Breast epithelium (tissue), 4 donors: ENCODE measurements at places on chromosomes 12 and 14. TPM values are rescaled to one million over a fixed set of nuclear protein-coding genes. Genes with fewer than 3 reads are reported as not detected.

The OR4K17 gene
- not detected for total RNA-seq

The GYS2 gene
- total RNA-seq, result 11.4 TPM

The DEGS2 gene
- total RNA-seq, result 10.2 TPM

The CCDC197 gene
- not detected for total RNA-seq

The CCDC196 gene
- total RNA-seq, result not detected

The P2RX2 gene
- 0.48 TPM for total RNA-seq

The OAS1 gene
- 21.4 TPM for total RNA-seq

The KCNMB4 gene
- total RNA-seq, result 1.4 TPM

The SIX1 gene
- total RNA-seq, result 14.9 TPM

The HCAR2 gene
- total RNA-seq, result 10.8 TPM

The AMDHD1 gene
- 2.8 TPM for total RNA-seq

The ETFBKMT gene
- total RNA-seq, result 4.9 TPM

The PPP4R3A gene
- 127 TPM for total RNA-seq

The CRIP2 gene
- 92.1 TPM for total RNA-seq

GRCh38 chr12:53726946-53727309 is 324 bp downstream of the CALCOCO1 start:
- DNase-seq, result no peak

DNA sequence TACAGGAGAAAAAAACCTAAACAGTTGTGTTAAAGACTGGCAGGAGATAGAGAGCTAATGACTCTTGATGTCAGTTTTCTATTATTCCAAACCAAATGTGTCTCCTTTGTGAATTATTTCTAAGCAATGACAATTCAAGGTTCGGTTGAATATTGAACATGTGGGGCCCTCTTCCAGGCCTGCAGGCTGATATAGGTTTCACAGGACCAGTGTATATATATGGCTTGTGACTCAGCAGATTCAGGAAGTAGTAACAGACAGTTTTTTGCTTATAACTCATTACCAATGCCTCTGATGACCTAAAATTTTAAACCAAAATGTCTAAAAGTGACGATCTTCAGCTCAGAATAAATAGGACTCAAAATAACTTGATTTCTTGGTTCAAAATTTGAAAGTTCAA is 33.7 kb upstream of the NPAS3 start:
- no peak for DNase-seq

DNA sequence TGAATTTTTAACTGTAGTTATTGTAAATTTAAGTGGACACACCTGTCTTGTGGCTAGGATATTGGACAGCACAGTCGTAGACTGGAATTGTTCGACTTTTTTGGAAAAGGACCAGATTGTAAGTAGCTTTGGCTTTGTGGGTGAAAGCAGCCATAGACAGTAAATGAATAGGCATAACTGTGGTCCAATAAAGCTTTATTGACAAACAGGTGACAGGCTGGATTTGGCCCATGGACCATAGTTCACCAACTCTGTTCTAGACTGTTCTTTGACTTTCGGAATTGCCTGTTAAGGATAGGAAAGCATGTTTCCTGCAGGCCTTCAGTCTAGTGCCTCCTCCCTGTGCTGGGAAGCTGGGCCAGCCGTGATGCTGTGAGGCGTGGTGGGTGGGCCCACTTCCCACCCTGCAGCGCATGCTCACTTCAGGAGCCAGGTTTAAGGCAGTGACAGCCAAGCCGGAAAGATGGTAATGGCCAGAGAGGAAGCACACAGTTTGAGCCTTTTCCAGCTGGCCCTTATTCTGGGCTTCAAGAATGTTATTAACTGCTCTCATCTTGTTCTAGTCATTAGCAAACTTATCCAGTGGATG is 51.8 kb downstream of the PPP2R5C start:
- no peak for DNase-seq

- no peak for DNase-seq
Measured at GRCh38 chr14:84029246-84029645, 1500.7 kb upstream of the FLRT2 start.

GRCh38 chr12:2003676-2004112 is 563 bp downstream of the DCP1B start:
- no peak for DNase-seq

GRCh38 chr14:77544571-77544970 is 46.0 kb upstream of the ISM2 start:
- DNase-seq, result no peak

GRCh38 chr14:36767603-36768281 is 106.1 kb downstream of the PAX9 start:
- DNase-seq, result no peak

DNA sequence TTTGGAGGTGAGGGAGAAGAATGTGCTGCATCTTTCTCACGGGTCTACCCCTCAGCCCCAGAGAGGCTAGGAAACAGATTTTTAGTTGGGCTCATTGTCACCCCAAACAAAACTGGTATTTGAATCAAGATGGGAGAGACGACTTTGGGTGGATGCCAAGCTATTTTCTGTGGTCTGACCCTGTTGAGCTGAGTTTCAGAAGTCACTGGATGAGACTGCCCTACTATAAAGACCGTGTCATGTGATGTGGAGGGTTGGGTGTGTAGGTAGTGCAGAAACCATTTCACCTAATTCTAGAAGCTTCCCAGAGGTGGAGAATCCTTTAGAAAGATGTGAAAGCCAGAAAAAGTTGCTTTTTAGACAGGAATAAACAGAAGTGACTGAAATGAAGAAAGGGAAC is 60.2 kb downstream of the IFT43 start:
- no peak for DNase-seq

- DNase-seq, result no peak
Measured at GRCh38 chr12:75194250-75194649, 15.4 kb downstream of the KCNC2 start.

DNA sequence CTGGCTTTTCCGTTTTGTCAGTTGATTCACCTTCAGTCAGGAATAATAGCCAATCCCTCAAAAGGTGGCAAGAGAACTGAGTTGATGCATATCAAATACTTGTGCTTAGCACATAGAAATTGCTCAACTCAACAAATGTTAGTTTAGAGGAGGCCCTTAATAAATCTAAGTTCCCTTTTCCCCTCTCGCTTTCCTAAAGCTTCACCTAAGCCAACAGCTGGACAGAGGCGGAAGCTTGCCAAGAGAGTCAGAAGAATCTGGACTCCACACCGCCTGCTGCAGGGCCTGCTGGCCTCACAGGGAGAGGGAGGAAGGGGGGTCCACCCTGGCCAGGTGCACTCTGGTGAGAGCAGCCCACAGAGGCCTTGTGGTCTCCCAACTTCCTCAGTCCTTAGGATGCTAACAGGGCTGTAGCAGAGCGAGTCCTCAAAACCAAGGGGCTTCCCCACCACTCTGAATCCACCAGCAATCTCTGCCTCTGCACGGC is 213.1 kb downstream of the CHST11 start:
- no peak for DNase-seq

GRCh38 chr14:76337635-76338545 is 38.0 kb upstream of the ESRRB start:
- no peak for DNase-seq

GRCh38 chr12:32039917-32040575 is 66.6 kb upstream of the BICD1 start:
- no peak for DNase-seq

GRCh38 chr12:4119157-4119761 is 154.3 kb upstream of the CCND2 start:
- no peak for DNase-seq

- DNase-seq, result no peak
Measured at GRCh38 chr14:20836668-20837338, 34.2 kb upstream of the RNASE1 start.

DNA sequence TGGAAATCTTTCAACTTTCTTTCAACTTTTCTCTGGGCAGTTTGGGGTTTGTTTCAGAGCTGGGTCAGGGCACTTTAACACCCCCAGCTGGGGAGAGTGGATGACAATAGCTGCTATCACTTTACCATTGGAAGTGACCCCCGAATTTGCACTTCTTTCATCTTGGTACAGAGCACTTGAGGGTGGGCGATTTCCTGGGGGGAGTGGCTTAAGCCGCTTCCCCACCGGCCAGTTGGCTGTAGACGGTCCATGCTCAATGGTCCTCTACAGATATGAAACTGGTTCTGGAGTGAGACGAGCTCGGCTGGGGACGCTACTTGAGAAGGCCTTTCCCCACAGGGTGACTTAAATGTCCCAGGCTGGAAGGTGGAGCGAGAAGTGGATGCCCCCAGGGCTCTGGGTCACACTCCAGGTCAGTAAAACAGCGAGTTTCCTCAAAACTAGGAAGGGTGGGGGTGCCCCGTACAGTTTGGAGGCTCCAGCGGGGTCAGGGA is at the start of gene VRTN:
VRTN (plus strand) TSS at position 231 of the 494 bp plus-strand sequence. CDS start 8,313 bp downstream, outside the sequence.
- no peak for DNase-seq

DNA sequence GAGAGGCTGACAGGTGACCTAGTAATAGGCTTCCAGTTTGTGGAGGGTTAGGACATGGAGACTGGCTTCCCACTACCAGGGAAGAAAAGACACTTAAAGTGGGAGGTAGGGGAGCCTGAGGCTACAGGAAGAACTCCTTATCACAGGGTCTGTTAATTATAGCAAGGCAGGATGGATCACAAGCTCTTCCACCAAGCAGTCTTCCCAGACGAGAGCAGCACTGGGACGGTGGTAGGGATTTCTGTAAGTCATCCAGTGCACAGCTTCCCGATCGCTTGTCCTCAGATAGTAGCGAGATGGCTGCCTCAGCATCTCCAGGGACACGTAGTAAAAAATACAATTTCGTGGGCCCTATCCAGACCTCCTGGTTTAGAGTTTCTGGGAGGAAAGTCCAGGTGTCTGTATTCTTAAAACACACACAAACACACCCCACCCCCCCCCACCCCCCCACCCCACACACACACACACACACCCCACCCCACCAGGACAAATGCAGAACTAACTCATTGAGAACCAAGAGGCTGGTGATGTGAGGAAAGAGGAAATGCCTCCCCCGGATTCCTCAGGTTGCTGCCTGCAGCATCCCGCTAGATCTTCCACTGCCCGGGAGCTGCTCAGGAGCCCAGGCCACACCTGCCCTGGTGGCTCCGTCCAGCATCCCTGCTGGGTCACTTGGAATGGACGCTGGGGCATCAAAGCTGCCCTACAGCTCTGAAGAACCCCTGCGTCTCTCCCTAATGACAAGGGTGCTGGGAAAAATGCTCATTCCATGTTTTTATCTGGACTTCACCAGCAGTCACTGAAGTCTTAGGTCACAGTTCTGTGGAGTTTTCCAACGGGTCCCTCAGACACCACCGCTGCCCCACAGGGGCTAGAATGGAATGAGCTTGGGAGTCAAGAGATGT is 307.2 kb downstream of the CACNA1C start:
- no peak for DNase-seq

- no peak for DNase-seq
Measured at GRCh38 chr14:38184132-38184531, 23.6 kb upstream of the SSTR1 start.

- no peak for DNase-seq
Measured at GRCh38 chr12:123142518-123142840, 8.4 kb downstream of the PITPNM2 start.

- no peak for DNase-seq
Measured at GRCh38 chr14:68807148-68807600, 14.3 kb upstream of the ZFP36L1 start.

DNA sequence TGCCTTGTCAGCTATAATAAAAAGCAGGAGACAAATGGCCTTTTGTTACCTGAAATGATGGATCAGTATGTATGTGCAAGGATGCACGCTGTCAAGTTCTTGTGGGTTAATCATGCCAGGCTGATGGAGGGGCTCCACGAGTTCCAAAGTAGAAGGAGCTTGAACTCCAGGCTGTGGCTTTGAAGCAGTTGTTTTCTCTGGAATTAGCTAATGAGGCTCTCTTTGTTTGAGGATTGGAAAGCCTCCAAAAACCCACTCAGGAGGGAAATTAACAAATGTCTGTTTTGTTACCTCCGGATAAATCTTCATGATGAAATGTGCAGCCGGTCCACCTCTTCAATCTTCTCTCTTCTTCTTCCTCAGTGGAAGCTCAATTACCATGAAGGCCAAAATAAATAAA is 605.5 kb downstream of the DIO2 start:
- no peak for DNase-seq

GRCh38 chr12:132340266-132341035 is 11.1 kb upstream of the GALNT9 start:
- DNase-seq, result no peak

GRCh38 chr12:58034311-58034710 is 92.9 kb downstream of the ATP23 start:
- no peak for DNase-seq

DNA sequence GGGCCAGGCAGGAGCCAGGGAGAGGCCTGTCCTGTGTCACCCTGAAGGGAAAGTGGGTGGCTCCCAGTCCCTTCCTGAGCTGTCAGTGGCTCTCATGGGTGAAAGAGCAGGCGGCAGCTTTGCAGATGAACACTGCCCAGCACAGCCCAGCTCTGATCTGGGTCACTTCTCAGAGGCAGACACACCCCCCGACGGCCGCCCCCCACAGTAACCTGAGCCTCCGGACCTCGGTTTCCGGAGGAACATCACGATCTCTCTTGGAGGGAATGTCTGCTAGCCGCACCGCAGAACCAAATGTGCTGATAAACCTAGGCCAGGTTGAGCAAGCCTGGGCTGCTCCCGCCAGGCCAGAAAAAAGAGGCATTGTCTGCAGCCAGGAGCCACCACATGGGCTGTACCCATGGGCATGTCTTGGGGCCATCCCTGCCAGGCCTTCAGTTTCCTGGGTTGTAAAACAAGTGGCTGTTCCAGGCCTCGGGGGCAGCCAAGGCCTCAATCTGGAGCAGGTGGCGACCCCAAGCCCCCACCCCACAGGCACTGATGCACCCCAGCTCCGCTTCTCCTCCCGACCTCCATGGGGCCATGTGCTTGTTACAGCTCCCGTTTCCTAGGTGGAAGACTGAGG is 57.6 kb downstream of the NCOR2 start:
- no peak for DNase-seq

GRCh38 chr12:116381744-116382685 is 104.5 kb upstream of the MED13L start:
- DNase-seq, result no peak

- no peak for DNase-seq
Measured at GRCh38 chr12:76764856-76765255, 941 bp downstream of the ZDHHC17 start.

DNA sequence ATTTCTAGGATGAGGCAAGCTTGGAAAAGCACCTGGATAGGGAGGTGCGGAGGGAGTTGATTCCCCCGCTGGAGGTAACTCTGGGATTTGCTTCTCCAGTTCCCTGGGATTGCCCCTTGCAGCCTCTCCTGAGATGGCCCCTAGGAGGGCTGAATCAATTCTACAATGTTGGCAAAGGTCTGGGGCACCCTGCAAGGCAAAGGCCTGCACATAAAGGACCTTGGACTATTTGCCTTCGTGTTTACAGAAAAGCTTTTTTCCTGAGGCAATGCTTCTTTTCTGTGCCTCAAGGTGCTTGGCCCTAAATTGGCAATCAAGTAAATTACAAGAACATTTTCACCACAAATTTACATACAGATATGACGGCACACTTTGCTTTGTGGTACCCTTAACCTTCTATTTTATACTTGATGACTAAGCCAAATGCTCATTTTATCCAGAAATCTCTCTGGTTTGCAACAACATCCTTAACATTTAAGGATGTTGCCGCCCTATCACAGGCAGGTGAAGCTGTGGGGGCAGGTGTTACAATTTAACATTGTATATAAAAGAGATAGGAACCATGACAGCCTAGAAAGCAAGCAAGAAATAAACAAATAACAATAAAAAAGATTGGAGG is 40.3 kb downstream of the TIMELESS start:
- no peak for DNase-seq
